ENCODE measurements at places on chromosomes 13 and 19.
A peak's percentile ranks its signal among the peaks of the same experiment; 100 is the strongest.

GRCh38 chr19:3459089-3459881, 21.0 kb downstream of the SMIM24 start:
- peak; percentile 53 for DNase-seq

- no peak for DNase-seq
Measured at GRCh38 chr13:113843864-113844556, 19.9 kb downstream of the GAS6 start.

- DNase-seq = no peak
Measured at GRCh38 chr19:3984584-3984907, 717 bp downstream of the EEF2 start.

DNA sequence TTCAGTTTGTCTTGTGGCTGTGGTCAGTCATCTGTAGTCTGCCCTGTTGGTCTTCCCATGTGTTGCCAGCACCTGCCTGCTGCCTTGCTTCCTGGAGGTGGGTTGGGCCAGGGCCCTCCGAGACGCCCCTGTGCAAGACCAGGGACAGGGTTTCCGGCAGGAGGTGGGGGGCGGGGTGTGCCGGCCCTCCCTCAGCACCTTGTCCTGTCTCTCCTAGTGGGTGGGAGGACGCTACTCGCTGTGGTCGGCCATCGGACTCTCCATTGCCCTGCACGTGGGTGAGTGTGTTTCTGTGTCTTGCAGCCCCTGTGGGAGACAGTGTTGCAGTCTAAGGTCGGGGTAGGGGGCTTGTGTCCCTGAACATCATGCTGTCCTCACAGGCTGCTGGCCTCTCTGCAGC, 11.2 kb upstream of the PDCD2L start:
- no peak for DNase-seq

GRCh38 chr13:33285420-33286124, at the start of gene STARD13:
Gene STARD13 (minus strand): TSS chr13:33285755. CDS start chr13:33285638, 117 bp downstream.
- peak; percentile 88 for DNase-seq

GRCh38 chr13:111263566-111263965, 56.9 kb upstream of the TEX29 start:
- no peak for DNase-seq

DNA sequence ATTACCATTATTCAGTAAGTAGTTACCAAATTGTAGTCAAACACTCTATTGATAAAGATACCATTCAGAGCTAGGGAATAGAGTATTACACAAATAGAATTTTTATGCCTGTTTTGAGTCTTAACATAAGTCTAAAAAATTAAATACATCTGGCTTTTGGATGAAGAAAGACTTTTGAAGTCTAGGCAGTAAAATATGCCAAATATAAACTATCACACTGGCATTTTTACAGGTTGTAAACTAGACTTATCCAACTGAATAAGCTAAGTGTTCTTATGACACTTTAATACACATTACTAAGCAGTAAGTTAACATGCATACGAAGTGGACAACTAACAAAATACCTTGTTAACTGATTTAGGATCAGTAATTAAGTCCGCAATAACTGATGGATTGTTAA, 108.9 kb downstream of the MAB21L1 start:
- DNase-seq = no peak

- no peak for DNase-seq
Measured at GRCh38 chr13:108933061-108933460, 303.6 kb downstream of the MYO16 start.

GRCh38 chr13:114272977-114273376, 8.4 kb upstream of the UPF3A start:
- DNase-seq = no peak

GRCh38 chr19:37933937-37934358, 26.9 kb downstream of the SIPA1L3 start:
- DNase-seq = no peak

GRCh38 chr13:39870197-39870747, 214.8 kb downstream of the COG6 start:
- DNase-seq = no peak

DNA sequence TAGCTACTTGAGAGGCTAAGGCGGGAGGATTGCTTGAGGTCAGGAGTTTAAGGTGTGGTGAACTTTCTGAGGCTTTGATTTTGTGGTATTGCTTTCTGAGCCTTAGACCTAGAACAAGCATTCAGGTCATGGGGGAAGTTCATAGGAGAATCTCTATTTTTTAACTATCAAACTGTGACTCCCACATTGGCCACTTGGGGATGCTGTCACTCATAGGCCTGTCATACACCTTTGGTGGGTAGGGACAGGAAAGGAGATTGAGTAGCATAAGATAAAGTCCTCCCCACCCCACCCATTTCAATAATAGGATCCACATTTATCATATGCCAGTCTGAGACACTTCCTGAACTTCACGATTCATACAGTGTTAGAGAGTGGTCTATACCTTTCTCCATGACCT, 41.9 kb upstream of the PSG2 start:
- DNase-seq = no peak

- no peak for DNase-seq
Measured at GRCh38 chr13:102035969-102036368, 365.9 kb downstream of the FGF14 start.

DNA sequence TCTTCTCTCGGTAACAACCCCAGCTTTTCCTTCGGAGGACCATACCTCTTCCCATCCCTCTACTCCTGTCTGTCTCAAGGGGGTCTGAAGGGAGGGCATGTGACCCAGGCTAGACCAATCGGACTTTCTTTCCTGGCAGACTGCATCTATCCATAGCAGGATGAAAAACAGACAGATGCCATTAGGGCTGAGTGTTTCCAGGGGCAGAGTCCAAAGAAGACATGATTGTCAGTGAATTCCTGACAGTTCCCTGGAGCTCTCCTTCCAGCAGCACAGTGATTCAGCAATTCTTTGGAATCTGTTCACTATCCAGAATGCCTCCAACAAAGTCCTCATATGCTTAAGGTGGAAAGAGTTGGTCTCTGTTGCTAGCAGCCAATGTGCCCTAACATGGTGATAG, 189.8 kb downstream of the KCTD12 start:
- DNase-seq = no peak

GRCh38 chr13:112062571-112063570, 4.1 kb upstream of the SOX1 start:
- no peak for DNase-seq

GRCh38 chr19:32680986-32681385, 5.3 kb downstream of the RGS9BP start:
- no peak for DNase-seq

- no peak for DNase-seq
Measured at GRCh38 chr19:12802267-12803106, 618 bp downstream of the THSD8 start.

DNA sequence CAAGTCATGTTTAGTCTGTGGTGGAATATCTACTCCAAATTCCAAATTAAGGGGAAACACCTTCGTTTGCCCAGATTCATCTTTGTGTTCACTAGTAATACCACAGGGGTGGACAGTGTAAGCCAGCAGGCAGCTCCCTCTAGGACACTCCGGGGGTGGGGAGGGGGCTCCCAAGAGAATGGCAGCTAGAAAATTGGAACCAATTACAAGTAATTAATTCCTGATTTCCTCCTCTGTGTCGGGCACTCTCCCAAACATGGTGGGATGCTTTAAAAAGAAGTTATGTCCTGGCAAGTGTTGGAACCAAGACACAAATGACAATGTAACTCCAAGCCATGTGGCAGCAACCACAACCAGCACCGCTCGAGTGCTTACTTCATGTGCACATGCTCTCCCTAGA, 5.9 kb downstream of the COL4A1 start:
- no peak for DNase-seq

- DNase-seq = no peak
Measured at GRCh38 chr13:110583178-110583865, 21.8 kb upstream of the RAB20 start.

GRCh38 chr19:55581145-55581822, 636 bp upstream of the ZNF579 start:
- DNase-seq = no peak

DNA sequence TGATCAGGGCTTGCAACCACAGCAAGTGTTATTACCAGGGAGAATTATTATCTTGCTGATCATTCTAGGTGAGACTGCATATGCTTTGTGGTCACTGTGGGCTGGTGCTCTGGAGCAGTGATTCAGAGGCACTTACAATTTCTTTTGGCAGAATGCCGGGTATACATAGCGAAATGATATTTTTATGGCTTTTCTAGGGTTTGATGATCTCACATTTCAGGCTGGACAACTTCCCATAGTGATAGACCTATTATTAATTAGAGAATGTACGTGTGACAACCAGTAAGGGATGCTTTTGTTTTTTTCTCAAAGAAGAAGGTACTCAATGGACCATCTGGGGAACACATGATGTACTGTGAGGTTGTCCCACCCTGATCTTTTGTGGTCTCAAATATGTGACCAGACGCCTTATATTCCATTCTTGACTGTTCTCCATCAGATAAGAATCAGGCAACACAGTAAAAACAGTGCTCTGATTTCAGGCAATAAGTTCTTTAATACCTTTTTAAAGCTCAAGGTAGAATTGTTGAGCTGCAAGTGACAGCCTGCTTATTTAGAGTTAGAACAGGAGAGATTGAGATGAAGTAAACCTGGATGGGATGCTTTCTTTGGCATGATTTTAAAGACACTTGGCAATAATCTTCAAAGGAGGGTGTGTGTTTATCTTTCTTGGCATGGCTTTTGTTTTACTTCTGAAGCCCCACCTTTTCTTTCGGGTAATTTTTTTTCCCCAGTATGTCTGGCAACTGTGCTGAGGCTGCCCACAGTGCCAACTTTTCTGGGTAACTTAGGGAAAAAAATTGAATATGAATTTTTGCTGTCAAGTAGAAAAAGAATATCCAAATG, 27.4 kb upstream of the SCEL start:
- no peak for DNase-seq

- no peak for DNase-seq
Measured at GRCh38 chr19:52170304-52170703, 1.1 kb downstream of the ZNF836 start.

- no peak for DNase-seq
Measured at GRCh38 chr13:34933349-34933748, 8.7 kb upstream of the NBEA start.

GRCh38 chr19:10363789-10364281, 16.5 kb downstream of the TYK2 start:
- no peak for DNase-seq

DNA sequence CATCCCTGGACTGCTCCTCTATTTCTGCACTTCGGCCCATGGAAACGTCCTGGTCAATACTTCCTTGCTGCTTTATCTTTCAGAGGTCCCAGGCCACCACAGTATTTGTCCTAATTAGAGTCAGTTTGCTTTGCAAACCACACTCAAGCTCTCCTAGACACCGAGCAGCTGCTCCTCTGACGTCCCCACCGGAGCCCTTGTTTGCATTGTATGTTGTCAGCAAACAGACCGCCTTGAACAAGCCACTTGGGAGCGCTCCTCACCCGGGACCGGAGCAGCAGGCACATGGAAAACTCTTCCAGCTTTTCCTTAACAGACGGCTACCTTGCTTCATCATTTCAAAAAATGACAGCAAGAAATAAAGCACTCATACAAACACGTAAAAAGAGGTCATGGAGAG, 51.5 kb upstream of the GTF3A start:
- DNase-seq = no peak

- DNase-seq = no peak
Measured at GRCh38 chr13:94758436-94758960, 46.2 kb upstream of the SOX21 start.

DNA sequence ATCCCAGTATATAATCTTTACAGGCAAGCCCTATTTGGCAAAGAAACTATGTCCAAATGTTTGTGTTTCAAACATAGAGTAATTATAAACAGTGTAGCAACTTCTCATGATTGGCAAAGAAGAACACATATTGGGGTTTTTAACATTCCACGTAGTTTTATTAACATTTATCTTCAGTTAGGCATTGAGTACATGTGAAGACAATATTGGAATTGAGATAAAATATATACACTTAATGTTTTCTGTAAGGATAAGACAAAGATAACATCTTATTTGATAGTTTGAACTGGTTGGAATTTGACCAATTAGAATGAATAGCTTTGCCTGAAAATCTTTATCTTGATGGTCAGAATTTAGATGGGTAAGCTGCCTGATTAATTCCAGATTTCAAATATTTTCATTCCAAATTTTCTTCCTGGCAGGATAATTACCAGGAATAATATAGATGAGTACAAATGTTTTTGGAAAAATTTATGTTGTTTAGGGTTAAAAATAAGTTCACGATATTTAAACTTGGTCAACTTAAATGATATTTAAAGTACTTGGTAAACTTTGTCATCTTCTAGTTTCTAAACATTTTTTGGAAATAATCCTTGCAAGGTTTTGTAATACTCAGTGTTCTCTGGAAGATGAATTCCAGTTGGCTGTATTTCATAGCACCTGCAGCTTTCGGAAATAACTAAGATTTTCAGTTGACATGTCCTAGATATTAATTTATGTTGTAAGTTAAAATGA, 536.5 kb upstream of the SPRY2 start:
- DNase-seq = no peak

- DNase-seq = peak; percentile 65
Measured at GRCh38 chr19:38388349-38389100, at the start of gene SPRED3. Gene SPRED3 (plus strand): TSS chr19:38388697. CDS start chr19:38390303, 1,606 bp downstream.

DNA sequence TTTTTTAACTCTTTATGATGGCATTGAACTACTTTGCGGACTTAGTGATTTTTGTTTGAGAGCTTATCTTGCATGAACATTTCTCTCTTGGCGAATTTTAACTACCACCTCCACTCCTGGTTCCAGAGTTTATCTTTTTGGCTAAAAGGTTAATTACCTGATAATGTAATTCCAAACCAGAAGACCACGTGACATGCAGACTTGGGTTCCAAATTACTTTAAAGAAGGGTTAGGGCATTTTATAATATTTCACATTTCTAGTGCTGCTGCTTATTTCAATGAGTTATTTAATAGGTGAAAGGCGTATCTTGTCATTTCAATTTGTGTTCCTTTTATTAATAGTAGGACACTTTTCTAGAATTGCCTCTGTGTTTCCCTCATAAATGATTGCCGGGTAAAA, 52.0 kb downstream of the TDRD12 start:
- DNase-seq = no peak

DNA sequence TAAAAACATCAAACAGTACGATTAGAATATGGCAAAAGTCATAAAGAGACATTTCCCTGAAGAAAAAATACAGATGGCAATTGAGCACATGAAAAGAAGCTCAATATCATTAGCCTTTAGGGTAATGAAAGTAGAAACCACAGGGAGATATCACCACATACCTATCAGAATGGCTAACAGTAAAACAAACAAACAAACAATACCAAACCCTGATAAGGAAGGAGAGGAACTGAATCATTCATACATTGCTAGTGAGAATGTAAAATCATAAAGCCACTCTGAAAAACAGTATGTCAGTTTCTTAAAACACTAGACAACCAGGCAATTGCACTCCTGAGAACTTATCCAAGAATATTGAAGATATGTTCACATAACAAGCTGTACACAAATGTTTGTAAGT, 1342.5 kb upstream of the SLC10A2 start:
- DNase-seq = no peak
